ENCODE measurements at places on chromosomes 11 and 22.

DNA sequence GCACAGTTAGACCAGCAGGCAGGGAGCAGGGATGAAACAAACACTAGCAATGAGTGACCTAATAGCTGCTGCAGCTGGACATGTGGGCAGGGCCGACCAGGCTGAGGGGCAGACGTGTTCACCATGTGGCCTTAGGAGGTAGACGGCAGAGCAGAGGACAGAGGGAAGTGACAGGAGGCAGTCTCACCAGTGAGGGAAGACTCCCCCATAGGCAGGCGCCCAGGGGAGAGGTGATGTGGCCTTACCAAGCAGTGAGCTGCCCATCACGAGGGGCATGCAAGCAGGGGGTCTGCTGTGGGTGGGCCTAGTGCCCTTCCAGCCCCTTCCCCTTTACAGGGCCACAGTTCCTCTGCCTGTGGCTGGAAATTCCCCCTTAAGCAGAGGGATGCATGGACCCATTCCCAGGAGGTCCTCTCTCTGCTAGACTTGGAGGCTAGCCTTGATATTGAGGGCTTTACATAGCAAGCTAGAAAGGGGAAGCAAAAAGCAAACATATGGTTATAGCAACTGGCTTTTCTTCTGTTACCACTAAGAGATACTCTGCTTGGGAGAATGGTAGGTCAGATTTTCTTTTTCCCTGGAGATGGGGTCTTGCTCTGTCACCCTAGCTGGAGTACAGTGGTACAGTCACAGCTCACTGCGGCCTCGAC lies 67.6 kb downstream of the MPPED1 start:
- no peak for DNase-seq

DNA sequence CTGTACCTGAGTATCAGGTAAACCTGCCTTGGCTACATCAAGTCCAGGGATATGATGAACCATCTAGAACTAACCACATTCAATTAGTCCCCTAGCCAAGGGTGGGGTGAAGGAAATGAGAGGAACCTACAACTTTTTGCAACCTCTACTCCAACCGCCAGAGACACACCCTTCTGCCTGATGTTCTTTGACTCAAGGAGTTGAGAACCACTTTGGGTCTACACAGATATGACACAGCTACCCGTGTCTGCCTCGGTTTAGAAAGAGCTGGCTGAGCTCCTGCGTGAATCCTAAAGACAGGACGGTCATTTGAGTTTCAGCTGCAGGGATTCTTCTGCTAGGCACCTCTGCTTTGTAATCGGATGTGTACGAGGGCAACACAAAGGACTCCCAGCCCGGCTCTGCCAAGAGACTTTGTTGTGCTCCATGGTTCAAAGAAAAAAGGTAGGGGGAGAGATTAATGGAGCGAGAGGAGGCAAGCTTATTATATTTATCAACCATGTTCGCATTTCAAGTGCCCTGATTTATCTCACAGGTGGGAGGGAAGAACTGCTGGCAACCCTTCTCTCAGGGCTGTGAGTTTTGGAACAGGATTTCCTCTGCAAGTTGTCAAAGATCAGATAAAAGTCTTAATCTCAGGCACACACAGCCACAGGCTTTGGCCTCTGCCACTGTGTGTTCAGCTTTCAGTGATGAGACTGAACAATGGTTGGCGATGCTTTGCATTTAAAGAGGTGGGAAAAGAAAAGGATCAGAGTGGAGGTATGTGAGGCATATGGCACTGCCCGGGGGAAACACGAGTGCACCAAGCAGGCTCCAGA lies 35.1 kb downstream of the FLI1 start:
- no peak for DNase-seq

DNA sequence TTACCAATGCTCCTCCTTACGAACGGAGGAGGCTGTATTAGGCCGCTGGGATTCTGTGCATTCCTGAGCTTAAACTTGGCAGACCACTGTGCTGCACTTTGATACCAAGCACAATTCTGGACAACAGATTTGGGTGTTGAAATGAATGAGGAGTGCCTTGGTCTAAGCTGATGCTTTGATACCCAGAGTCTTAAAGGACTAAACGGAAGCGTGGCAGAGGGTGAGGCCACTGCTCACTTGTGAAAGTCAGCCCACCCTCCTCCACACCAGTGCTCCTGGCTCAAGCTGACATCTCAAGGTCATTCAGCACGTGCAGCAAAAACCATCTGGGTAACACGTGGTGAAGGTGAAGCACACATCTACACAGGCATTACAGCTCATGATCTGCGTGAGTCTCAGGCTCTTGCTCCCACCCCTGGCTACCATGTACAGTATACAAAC lies 85.9 kb downstream of the MICAL3 start:
- DNase-seq = no peak

- DNase-seq = no peak
Measured at GRCh38 chr11:86011175-86011574, 57.7 kb downstream of the PICALM start.

DNA sequence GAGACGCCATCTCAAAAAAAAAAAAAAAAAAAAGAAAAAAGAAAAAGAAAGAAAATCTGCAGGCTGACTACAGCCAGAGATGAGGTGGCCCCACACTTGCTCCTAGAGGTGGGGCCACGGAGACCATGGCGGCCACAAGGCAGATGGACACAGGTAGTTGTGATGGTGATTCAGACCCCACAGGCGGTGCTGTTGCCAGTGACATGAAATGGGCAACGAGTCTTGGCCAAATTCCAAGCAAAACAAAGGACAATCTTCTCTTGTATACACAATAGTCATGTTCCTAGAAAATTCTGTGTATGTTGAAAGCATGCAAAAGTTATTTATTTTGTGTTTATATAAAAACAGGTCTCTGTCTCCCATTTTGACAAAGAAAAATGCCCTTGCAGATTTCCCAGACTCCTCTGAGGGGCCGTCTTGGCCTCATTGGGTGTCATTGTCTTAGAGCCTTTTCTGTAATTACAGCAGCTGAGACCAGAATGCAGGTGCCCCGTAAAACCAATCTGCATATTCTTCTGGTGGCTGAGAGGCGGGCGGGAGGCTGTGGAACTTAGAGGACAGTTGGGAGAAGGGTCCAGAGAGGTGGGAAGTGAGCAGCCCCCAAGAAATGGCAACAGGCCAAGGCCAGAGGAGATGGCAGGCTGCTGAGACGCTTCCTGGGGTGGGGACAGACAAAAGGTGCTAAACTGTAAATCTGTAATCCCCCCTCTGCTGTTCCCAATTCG lies 22.5 kb upstream of the DAGLA start:
- no peak for DNase-seq

- no peak for DNase-seq
Measured at GRCh38 chr11:112477152-112477551, 216.5 kb upstream of the PLET1 start.

DNA sequence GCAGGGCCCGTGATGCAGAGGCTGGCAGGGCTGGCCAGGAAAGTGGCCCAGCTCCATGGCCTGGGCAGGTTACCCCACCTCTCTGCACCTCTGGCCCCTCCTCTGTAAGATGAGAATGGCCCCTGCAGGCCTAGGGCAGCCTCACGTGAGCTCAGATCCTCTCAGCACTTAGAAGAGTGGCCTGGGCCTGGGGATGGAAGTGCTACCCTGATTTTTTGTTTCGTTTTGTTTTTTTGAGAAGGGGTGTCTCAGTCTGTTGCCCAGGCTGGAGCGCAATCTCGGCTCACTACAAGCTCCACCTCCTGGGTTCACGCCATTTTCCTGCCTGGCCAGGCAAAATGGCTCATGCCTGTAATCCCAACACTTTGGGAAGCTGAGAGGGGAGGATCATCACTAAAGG lies 982 bp downstream of the APOBEC3H start:
- no peak for DNase-seq

DNA sequence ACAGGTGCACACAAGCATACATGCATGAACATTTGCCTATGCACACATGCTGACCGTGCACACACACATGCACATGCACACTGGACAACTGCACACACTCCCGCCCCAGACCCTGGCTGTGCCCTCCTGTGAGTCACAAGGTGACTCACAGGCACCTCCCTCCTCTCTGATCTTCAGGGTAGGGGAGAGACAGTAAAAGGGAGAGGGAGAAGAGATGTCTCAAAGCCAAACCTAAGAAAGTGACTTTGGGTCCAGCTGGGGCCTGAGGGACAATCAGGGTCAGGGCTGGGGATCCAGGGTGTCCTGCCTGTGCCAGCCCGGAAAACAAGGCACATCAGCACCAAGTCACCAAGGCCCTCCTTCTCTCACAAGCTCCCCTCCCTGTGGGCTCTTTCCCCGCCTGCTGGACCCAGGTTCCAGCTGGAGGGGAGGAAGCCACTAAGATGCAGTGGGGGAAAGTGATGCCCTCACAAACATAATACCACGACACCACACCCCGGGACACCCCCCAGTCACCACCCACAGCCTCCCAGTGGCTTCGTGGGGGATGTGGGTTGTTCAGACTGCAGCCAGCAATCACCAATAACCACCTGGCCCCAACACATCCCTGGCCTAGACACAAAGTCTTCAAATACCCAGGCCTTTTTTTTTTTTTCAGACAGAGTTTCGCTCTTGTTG lies 39.3 kb downstream of the PDGFB start:
- DNase-seq = no peak

DNA sequence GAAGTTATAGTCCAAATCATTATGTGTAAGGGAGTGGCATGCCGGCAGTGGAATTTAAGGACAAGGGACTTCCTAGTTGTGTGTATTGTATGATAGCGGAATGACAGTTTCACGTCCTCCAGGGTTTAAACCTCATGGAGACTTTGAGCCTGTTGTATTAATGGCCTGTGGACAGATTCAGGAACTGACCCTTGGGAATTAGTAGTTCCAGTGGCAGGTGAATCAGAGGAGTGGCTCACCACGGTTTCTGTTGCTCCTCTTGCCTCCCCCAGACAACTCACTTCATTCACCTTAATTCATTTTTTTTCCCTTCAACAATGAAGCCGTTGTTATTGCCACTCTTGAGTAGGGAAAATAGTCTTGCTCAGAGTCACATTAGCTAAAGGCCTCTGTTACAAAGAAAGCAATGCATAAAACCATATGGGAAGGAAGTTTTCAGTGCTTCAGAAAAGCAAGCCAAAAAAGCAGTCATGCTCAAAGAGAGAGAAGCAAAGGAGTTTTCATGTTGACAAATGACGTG lies 22.6 kb downstream of the AMOTL1 start:
- no peak for DNase-seq

- DNase-seq = no peak
Measured at GRCh38 chr11:27934830-27935145, 173.2 kb downstream of the KIF18A start.

GRCh38 chr11:68598816-68599653 lies 85.3 kb upstream of the GAL start:
- DNase-seq = no peak

GRCh38 chr11:129298988-129299387 lies 76.7 kb upstream of the BARX2 start:
- no peak for DNase-seq

- no peak for DNase-seq
Measured at GRCh38 chr11:14308897-14309387, 50.0 kb downstream of the RRAS2 start.
